Bone marrow (tissue), 2 donors: ENCODE measurements at places on chromosomes 7 and 10.

DNA sequence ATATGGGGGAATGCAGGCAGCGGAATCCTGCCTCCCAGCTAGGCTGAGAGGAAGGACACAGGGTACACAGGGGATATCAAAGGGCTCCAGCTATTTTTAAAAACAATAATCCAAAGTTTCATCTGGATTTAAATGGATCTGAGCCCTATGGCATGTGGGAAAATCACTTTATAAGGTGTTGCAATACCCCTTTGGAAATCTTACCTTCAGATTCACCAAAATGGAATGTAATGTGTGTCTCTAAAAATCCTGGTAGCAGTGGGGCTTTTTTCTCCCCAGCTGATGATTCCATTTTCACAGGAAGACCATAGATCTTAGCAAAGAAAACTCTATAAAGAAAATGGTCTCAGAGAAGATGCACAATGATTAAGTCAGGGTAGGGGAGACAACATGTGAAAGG lies 722.2 kb downstream of the PARD3 start:
- DNase-seq: no peak

GRCh38 chr7:100509231-100509630 lies 25.5 kb downstream of the NYAP1 start:
- DNase-seq: no peak

- DNase-seq: no peak
These were observed 17.3 kb downstream of the CAMK2B start for GRCh38 chr7:44307905-44308595.

DNA sequence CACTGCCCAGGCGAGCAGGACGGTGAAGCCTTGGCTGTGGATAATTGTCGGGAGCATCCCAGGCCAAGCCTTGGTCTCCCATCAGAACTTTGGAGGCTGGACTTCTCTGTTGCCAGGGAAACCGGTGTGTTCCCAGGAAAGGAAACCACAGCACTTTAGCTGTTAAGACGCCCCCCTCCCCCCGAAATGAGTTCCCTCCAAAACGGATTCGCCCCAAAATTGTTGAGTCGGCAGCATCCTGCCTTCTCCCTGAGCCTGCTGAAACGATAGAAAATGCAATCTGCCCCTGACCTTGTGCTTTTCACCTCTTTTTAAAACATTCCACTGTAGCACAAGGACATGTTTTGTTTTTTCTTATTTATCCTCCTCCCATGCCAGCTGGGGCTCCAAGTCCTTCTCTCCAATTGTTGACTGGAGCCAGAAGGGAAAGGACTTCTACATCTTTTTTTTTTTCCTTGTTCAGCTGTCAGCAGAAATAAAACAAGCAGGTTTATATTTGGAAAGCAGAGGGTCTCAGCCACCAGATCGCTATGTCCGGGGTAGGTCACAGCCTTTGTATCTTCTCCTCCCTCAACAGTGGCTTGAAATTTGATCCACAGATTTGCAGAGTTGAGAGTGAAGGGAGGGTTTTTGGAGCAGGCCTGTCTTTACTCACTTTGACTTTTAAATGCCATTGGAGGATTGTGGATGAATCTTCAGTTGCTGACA lies 116.5 kb downstream of the ZMIZ1 start:
- no peak for DNase-seq

DNA sequence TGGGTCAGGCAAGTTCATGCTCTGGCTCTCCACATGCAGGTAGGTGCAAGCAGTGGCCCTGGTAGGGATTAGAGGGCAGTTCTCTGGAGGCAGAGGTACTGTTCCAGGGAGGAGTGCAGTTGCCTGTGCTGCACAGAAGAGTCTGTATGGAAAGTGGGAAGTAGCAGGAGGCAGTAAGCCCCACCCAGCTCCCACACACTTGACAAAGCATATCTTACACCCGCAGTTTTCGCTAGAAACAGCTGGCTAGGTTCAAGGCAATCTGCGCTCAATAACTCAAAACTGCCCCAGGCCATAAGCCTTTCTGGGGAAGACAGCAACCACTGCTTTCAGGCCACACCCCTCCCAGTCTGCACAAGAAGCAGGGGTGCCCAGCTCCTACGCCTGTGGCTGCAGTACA lies 33.1 kb upstream of the ARMC3 start:
- DNase-seq: no peak

GRCh38 chr7:24572016-24572392 lies 1.2 kb upstream of the PALS2 start:
- DNase-seq: no peak

GRCh38 chr7:2932402-2933251 lies 88.5 kb upstream of the GNA12 start:
- no peak for DNase-seq

GRCh38 chr10:19629567-19629966 lies 186.7 kb upstream of the PLXDC2 start:
- DNase-seq: no peak

- DNase-seq: no peak
These were observed 108.2 kb upstream of the MKLN1 start for GRCh38 chr7:131219312-131220041.

DNA sequence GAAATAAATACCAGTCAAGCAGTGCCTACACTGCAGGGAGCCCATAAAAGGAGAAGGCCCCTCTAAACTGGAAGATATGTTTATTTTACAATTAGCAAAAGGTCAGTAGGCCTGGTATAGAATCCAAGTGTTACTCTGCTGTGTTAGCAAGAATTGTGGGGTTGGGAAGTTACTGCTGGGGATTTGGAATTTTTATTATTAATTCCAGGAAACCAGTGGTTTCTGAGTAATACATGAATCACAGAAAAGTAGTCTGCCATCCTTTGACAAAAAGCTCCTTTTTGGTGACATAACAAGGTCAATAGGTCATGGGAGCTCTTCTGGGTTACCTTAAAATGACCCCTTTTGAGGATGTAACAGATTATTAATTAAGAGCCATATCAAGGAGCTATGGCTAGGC lies 67.4 kb downstream of the ZNF92 start:
- DNase-seq: no peak
